ENCODE measurements at places on chromosomes 13 and 19.

DNA sequence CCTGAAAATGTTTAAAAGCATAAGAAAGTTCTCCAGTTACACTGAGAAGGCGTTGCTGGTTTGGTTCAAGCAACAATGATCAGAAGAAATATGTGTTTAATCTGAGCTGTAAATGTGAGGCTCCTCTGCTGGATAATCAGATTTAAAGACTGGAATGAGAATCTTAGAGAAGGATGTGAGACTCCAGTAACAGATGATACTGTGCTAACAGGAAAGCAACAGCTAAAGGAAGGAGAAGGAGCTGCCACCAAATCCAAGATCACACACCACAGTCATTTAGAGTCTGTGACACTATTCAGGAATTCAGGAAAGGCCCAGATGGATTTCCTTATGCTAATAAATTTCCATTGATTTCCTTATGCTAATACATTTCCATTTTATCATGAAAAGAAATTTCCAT lies 16.9 kb downstream of the DCLK1 start:
- no peak for DNase-seq

- no peak for DNase-seq
Measured at GRCh38 chr19:28744943-28745342, 468.0 kb downstream of the UQCRFS1 start.

GRCh38 chr13:73956795-73957408 lies 177.3 kb downstream of the KLF12 start:
- no peak for DNase-seq

DNA sequence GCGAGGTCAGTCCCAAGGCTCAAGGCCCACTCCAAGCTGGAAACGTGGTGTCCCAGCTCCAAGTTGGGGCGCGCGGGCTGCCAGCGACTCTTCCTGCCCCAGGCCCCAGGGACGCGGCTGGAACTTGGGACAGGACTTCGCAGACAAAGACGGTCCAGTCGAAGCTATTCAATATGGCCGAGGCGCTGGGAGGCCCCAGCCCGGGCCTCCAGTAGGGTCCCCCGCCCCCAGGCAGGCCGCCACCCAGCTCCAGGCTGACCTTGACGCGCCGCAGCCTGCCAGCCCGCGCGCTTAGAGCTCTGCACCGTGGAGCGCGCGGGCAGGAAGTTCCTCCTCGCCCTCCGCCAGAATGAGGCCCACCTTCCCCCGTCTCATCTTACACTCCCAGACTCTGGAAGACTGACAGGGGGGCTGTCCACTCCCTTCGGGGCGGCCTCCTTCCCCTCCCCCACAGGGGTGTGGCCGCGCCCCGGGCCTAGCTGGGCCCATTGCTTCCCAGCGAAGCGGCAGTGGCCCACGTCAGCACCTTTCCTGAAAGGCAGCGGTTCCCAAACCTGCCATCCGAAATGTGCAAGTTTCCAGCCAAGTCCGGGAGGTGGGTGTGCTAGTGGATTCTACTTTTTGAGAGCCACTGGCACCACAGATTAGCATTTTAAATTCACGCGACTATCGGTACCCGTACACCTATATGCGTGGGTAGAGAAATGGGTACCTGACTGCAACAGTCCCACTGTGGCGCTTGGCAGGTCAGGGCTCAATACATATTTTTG lies at the start of gene CCDC8:
Gene CCDC8, minus strand, starts transcription at position 303 of the 770 bp plus-strand sequence. CDS start 754 bp downstream, outside the sequence.
- DNase-seq: peak; percentile 97

- DNase-seq: no peak
Measured at GRCh38 chr13:94169454-94170144, 309.9 kb downstream of the DCT start.

- peak; percentile 98 for DNase-seq
Measured at GRCh38 chr13:99501184-99501847, at the start of gene TM9SF2. Gene TM9SF2 (plus strand): TSS chr13:99501472. CDS start chr13:99501607, 135 bp downstream.

All from right lung (tissue), 10 donors.